ENCODE measurements at places on chromosomes 1 and 21.
A peak's percentile ranks its signal among the peaks of the same experiment; 100 is the strongest.

DNA sequence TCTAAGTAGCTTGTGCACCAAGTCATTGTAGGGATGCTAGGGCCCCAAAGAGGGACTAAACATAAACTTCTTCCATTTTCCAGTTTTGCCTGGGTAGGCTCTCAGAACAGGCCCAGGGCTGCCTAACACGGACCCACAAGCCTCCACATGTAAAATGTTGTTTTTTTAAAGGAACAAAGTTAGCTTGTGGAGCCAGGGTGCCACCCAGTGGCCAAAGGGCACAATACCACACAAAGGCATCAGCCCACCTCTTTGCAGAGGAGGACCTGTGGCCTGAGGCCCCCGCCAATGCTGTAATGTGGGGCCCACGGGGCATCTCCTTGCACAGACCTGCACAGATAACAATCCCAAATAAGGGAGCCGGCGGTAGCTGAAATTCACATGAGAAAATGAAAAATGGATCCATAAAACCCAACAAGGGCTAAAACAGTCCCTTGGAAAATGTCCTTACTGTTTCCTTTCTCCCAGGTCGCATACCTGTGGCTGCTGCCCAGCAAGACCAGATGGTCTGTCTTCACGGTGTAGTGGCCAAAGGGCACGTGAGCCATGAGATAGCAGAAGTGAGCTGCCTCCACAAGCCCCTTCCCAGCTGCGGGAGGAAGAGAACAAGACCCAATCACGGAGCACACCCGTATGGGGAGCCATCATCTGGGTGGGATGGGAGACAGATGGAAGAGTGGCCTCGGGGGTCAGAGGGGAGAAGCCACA is 23.8 kb downstream of the SEC16B start:
- peak; percentile 38 for DNase-seq

GRCh38 chr1:154405747-154406571 is 816 bp downstream of the IL6R start:
- DNase-seq, result no peak

DNA sequence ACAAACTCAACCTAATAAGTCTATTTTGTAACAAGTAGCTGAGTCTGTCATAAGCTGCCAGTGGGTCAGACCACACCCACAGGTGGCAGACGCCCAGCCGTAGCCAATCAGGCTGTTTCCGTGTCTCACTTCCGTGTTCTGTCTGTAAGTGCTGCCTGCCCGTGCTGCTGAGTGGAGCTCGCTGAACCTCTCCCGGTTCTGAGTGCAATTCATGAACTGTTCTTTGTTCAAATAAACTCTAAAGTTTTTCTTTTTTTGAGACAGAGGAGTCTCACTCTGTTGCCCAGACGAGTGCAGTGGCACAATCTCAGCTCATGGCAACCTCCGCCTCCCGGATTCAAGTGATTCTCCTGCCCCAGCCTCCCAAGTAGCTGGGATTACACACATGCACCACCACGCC is 25.1 kb downstream of the POFUT2 start:
- no peak for DNase-seq

DNA sequence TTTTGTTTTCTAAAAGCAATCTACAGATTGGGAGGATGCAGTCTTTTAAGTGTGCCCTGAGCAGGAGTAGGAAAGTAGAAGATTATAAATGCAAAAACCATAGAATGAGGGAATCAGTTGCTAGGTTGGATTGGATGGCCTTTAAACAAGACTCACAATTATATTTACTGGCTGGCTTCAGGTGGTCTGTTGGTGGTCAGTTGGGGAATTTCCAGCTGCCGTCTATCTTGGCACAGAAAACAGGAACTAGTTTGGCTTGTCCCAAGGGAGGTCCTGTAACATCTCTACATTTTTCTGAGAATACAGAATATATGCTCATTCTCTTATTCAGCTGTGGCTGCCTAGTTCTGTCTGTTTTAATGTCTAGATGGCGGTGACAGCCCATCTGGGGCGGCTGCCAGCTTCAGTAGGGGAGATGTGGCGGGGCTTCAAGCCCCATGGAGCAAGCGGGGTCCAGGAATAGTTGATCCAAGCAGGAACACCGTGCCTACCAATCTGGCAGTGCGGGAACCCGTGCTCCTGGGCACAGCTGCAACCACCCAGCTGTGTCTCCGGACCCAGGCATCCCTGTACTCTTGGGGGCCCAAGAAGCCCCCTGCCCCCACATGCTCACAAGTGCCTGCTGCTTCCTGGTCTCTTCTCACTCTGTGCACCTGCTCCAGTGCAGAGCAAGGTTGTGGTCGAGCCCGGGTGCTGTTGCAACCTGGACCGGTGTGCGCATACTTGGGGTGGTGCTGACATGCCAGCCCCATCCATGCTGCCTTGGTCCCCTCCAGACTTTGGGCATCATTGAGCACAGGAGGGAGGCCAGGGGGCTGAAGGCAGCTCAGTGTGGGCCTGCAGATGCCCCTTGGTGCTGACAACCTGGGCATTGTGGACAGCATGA is 1182.6 kb downstream of the AMY1C start:
- DNase-seq, result no peak

DNA sequence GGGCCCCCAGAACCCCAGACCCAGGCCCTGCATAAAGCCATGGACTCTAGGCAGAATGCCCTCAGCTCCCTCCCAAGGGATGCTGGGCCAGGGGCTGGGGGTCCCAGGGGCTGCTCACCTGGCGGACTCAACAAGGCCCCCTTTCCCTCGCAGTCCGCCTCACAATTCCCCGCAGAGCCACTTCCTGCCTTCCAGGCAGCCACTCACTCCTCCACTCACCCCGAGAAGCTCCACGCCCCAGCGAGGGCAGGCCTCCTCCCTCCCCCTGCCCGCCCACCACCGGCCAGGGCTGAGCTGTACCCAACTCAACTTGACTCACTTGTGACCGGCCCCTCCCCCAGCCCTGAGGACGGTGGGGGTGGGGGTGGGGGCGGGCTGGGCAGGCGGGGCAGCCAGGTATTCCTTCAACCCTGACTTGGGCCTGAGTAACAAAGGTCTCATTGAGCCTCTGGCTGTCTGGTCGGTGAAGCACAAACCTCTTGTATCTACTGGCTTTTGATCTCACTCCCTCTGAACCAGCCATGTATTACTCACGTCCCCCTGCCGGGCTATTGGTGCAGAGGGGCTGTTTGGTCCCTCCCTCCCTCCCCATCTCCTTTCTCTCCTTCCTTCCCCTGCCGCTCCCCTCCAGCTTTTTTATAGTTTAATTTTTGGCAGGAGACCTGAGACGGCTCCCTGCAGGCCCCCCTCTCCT is 5.9 kb downstream of the BLACAT1 start:
- no peak for DNase-seq

- DNase-seq, result no peak
Measured at GRCh38 chr1:234561319-234561718, 48.7 kb downstream of the IRF2BP2 start.

DNA sequence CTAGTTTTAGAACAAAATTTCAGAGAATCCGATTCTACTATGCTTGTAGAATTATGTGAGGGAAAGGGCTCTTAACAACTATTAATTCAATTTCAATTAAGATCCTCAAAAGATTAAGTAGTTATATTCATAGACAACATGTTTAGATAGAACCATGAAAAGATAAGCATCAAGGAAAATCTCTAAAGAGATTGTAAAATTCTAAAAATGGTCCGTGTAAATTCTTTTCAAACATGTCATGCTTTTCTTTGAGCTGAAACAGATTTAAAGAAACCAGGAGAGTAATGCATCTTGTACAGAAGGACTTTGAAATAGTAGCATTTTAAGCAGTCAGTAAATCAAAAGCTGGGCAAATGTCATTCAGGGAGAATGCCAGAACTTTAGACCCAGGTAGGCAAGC is 1080.6 kb upstream of the B3GALT2 start:
- no peak for DNase-seq
